ENCODE measurements at places on chromosomes 16 and 17.

DNA sequence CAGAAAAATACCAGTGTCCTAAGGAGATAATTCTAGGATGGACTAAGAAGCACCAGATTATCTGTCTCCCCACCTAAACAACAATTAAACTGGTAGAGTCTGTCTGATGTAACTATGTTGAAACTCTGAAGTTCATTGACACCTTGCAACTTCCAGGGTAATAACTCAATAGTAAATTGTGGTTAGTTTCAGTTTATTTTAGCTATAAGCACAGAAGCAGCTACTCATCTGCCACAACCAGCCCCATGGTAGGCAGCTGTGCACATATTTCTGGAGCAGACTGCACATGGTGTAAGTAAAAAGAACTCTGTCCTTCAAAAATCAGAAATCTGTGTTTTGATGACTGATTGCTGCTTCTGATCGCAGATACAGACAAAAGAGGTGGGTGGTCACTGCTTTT lies 852.1 kb downstream of the CDH11 start:
- DNase-seq = no peak

GRCh38 chr17:41347869-41348760 lies 2.5 kb downstream of the KRT33A start:
- no peak for DNase-seq

- DNase-seq = peak; percentile 34
Observed at GRCh38 chr16:57045694-57046381, 46.5 kb upstream of the CPNE2 start.

GRCh38 chr17:61482467-61482866 lies 30.2 kb downstream of the TBX4 start:
- DNase-seq = no peak

DNA sequence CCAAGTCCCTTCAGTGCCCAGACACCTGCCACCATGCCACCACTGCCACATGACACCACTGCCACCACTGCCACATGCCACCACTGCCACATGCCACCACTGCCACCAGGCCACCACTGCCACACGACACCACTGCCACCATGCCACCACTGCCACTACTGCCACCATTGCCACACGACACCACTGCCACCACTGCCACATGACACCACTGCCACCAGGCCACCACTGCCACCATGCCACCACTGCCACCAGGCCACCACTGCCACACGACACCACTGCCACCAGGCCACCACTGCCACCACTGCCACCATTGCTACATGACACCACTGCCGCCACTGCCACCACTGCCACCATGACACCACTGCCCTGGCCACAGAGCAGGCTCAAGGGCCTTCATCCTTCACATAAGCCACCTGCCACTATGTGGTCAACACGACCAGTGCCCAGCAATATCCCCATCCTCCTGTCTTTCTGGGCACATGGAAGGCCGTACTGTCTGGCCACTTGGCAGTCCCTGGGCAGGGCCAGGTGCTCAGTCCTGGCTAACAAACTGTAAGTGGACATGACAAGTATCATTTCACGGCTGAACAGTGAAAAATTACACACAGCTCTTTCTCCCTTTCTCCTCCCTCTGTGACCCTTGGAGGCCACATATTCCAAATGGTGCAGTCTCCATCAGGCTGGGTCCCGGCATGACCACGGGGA lies 33.1 kb downstream of the ABR start:
- DNase-seq = no peak

DNA sequence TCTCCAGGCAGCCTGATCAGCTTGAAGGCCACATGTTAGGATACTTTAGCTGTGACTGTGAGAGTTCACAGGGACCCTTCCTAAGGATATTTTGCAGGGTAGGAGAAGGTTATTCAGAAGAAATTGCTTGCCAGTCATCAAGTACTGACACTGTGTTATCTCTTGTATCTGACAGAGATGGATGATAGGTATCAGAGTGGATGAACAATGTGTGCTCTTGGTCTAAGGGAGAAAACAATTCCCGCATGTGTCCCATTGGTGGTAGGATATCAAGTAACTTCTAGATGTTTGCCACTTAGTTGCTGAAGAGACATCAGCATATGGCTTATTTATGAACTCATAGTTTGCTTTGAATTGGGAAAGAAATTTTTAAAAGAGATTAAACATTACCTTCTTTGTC lies 219.3 kb downstream of the SPECC1 start:
- no peak for DNase-seq

- DNase-seq = peak; percentile 35
Observed at GRCh38 chr17:73232587-73233373, 28.9 kb downstream of the CPSF4L start.

- no peak for DNase-seq
Observed at GRCh38 chr17:41127371-41127770, 3.4 kb upstream of the KRTAP4-12 start.

DNA sequence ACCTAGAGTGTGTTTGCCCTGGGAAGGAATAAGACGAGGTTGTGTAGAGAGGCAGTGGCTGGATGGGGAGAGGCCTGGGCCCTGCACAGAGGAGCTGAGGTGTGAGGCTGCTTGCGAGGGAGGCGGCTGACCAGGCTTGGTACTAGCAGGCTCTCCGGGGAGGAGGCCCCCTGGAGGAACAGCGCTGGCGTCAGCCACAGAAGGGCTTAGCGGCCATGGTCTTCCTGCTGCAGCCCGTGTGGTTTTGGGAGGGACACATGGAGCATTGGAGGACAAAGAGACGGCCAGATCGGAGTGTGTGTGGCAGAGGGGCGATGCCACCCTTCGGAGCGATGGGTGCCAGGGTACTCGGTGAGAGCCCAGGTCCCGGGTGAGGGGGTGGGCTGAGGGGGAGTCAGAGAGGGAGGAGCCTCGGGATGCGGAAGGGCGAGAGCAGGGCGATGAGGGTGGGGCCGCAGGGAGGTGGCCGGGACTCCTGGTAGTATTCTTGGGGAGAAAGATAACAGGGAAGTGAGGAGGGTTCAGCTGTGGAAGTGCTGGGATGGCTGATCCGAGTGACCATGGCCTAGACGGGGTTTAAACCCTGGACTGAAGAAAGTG lies 8.3 kb downstream of the BANP start:
- DNase-seq = no peak

DNA sequence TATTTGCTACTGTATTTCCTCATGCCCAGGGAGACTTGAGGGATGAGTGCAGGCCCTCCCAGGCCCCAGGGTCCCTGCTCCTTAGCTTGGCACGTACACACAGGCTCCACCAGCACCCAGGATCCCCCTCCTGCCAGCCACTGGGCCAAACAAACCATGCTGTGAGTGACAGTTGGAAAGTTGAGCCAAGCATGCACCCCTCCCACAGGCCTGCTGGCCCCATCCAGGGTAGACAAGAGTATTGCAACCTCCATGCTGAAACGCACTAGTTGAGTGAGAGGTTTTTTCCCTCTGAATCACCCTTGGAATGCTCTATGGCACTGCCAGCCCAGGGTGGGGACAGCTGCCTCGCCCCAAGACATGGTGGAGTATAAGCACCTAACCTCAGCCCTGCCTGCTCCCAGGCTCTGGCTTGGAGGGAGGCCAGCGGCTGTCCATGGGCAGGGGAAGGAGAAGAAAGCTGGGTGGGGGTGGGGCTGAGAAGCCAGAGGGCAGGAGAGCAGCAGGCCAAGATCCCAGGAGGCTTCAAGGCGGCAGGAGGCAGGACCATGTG lies 49.6 kb downstream of the PITPNM3 start:
- DNase-seq = no peak

GRCh38 chr17:19771971-19772630 lies 24.0 kb upstream of the ALDH3A1 start:
- no peak for DNase-seq

- DNase-seq = no peak
Observed at GRCh38 chr17:57195785-57196460, 60.4 kb upstream of the MSI2 start.

GRCh38 chr17:74259667-74260524 lies 14.1 kb upstream of the DNAI2 start:
- DNase-seq = no peak

DNA sequence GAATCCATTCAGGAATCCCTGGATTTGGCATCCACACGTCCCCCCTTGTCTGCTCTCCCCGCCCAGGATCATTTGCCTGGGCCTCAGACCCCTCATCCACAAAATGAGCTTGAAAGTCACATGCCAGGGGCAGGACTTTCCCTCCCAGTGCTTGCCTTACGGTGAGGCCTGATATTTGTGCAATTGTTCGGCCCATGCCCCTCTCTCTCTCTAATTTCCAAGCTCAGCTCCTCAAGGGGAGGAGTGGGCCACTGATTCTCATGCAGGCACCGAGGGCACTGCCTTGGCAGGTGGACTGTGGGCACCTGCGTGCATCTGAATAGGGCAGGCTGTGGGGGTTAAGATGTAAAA lies 267.2 kb upstream of the FOXF1 start:
- DNase-seq = no peak

GRCh38 chr17:48871035-48871550 lies 21.5 kb upstream of the ATP5MC1 start:
- no peak for DNase-seq

DNA sequence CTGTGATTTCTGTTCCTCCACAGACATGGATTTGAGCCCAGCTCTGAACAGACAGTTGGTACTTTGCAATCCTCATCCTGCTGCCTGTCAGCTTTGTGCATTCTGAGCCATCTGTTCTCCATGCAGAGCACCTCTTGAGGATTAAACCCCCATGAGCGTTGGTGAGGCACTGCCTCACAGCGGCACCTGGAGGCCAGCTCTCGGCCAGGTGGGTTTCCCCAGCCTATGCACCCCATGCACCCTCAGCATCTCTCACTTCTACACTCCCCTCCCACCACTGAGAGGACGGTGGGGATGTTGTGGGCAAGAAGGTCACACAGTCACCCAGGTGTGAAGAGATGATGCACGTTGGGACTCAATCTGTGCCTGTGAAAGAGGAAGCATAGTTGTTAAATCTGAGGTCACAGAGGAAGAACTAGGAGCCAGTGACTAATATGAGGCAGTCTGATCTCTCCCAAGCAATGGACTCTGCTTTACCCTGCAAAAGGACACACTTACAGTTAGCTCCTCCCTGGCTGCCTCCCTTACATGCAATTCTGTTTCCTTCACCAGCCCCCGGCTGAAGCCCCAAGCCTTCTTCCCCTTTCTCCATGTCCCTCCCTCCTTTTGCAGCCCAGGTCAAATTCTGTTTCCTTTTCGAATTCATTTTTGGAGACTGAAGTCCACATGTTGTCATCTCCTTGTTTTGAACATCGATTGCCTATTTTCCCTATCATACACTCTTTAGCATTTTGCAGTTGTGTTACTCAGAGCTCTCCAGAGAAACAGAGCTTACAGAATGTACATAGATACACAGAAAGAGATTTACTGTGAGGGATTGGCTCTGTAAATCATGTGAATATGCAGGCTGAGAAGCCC lies 58.5 kb downstream of the HS3ST3B1 start:
- no peak for DNase-seq

- no peak for DNase-seq
Observed at GRCh38 chr17:28760601-28761562, 17.1 kb downstream of the TRAF4 start.

GRCh38 chr17:75825149-75825552 lies 19.1 kb downstream of the UNC13D start:
- no peak for DNase-seq

GRCh38 chr16:1640261-1640941 lies 28.2 kb downstream of the CRAMP1 start:
- DNase-seq = no peak

DNA sequence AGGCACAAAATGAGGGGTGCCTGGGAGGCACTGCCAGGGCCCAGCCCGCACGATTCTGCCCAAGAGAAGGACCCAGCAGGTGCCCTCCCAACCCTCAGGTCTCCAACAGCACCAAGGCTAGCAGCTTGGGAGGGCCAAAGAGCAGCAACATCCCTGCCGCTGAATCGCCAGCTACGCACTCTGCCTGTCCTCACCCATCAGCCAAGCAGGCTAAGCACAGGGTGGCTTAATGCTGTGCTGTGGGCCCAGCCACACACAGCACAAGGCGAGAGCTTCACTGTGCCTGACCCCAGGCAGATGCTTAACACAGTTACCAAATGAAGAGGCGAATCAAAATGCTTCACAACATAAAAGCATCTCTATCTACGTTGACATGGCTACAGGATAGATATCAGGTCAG lies 10.6 kb upstream of the MRPL38 start:
- DNase-seq = no peak

- no peak for DNase-seq
Observed at GRCh38 chr16:82758904-82759303, 132.1 kb downstream of the CDH13 start.

GRCh38 chr17:70772761-70773160 lies 603.4 kb downstream of the KCNJ2 start:
- no peak for DNase-seq

- no peak for DNase-seq
Observed at GRCh38 chr16:69762814-69763598, 874 bp downstream of the WWP2 start.

DNA sequence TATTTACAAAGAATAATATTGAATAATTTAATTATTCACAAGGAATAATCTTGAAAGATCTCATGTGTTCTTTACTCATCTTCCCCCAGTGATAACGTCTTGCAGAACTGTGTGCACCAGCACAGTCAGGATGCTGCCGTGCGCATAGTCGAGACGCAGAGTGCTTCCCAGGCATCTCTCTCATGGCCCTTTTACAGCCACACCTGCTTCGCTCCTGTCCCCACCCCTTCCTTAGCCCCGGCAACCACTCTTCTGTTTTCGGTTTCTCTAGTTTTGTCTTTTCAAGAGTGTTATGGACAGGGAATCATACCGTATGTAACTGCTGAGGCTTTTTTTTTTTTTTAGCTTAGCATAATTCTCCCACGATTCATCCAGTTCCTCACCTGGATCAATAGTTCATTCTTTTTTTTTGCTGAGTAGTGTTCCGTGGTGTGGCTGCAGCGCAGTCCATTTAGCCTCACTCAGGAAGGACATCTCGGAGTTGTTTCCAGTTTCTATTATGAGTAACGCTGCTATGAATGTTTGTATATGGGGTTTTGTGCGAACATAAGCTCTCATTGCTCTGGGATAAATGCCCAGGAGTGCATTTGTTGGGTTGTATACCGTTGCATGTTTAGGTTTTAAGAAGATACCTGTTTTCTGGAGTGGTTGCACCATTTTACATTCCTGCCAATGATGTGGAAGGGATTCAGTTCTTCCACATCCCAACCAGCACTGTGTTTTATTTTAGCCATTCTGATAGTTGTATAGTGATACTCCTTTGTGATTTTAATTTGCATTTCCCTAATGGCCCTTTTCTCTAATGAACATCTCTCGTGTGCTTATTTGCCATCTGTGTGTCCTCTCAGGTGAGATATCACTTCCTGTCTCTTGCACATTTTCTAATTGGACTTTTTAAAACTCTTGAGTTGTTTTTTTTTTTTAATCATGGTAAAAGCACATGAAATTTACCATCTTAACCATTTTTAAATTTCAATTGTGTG lies 47.6 kb downstream of the SEC14L1 start:
- no peak for DNase-seq

- peak; percentile 5 for DNase-seq
Observed at GRCh38 chr16:88384222-88385111, 1.7 kb downstream of the ZNF469 start.

DNA sequence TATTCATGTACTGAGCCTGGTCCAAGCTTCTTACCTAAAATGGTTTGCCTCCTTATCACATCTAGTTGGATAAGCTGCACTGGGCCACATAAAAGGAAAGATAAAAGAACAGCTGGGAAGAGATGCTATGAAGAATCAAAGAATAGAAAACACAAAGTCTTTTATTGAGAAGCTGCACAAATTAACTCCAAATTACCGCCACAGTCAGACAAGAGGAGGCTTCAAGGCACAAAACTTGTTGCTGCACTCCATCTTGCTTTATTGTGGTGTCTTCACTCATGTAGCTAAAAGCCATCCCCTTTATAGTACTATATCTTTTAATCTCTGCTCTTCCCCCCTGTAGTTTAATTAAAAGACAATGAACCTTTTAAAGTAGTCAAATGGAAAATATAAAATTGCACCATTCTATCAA lies 330.6 kb upstream of the PMFBP1 start:
- no peak for DNase-seq

- DNase-seq = peak; percentile 80
Observed at GRCh38 chr17:58328195-58329034, at the start of gene TSPOAP1. TSPOAP1 (minus strand) TSS chr17:58328795; CDS start chr17:58327920, 875 bp downstream.
